Renal pelvis (tissue), 12 donors: ENCODE measurements at places on chromosomes 6 and 20. TPM values are rescaled to one million over a fixed set of nuclear protein-coding genes. Genes with fewer than 3 reads are reported as not detected.

Gene GLP1R
- polyA plus RNA-seq: 0.94 TPM

DNA sequence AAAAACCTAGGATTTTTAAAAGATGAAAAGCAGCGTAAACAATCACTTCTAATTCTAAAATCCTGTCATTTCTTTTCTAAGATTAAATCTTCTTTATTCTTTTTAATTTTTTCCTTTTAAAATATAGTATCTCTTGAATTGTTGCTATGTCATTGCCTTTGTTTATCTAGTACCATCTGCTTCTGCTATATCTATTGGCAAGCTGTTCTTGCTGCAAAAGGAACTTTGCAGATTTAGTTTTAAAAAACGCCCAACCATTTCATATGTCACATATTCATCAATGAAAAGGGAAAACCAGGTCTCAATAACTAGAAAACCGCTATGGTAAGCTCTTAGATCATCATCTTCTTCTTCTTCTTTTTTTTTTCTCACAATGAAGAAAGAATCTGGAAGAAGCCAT is 11.5 kb upstream of the EEF1A1 start:
- DNase-seq: no peak

- DNase-seq: no peak
Observed at GRCh38 chr20:40582531-40582930, 106.5 kb downstream of the MAFB start.

GRCh38 chr20:47981222-47981621 is 195.9 kb upstream of the SULF2 start:
- DNase-seq: no peak

Gene RRAGD
- 32.4 TPM for polyA plus RNA-seq

DNA sequence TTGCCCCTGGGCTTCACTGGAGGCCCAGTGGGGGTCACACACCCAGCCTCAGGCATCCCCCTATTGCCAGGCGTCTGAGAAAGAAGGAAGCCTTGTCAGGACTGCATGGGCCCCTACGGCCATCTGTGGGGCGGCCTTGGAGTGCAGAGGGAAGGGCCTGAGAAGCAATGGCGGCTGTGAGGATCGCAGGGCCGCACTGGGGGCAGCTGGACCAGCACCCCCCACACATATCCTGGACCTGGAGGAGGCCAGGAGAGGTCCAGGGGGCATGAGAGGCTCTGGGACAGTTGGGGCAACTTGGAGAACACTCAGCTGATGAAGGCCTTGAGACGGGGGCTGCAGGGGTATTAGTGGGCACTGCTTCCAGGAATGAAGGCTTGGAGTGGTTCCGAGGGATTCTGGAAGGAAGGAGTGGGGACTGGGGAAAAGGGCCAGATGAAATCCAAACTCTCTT is 16.5 kb downstream of the MDFI start:
- DNase-seq: no peak

Gene MYCT1
- polyA plus RNA-seq: 13.1 TPM

DNA sequence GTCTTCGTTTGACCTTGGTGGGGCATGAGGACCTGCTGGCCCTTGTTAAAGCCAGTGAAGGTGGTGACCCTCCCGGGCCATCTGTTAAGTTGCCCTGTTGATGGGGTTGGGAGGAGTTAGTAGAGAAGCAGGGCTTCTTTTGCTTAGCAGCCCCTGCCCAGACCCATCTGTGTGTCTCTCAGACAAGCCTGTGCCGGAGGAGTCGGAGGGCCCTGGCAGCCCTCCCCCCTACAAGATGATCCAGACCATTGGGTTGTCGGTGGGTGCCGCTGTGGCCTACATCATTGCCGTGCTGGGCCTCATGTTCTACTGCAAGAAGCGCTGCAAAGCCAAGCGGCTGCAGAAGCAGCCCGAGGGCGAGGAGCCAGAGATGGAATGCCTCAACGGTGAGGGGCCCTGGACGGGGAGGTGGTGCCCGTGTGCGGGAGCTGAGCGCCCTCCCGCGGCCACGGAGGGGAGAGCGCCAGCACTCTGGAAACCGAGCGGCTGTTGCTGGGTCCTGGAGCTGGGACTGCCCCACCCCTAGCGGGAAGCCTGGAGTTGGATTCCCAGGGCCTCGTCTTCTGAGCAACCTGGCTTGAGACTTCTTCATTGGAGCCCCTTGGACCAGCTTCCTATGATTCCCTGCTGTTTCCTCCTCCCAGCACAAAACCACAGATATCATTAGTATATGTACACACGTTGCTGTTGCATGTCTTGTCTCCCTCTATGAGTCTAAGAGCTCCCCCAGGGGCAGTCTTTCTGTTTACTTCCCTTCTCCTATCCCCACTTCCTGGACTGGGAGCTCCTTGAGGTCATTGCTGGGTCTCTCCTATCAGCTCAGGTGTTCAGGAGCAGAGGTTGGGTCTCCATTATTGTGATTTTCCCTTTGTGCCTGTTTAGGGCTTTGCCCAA is 27.6 kb upstream of the SRF start:
- peak; percentile 90 for DNase-seq

DNA sequence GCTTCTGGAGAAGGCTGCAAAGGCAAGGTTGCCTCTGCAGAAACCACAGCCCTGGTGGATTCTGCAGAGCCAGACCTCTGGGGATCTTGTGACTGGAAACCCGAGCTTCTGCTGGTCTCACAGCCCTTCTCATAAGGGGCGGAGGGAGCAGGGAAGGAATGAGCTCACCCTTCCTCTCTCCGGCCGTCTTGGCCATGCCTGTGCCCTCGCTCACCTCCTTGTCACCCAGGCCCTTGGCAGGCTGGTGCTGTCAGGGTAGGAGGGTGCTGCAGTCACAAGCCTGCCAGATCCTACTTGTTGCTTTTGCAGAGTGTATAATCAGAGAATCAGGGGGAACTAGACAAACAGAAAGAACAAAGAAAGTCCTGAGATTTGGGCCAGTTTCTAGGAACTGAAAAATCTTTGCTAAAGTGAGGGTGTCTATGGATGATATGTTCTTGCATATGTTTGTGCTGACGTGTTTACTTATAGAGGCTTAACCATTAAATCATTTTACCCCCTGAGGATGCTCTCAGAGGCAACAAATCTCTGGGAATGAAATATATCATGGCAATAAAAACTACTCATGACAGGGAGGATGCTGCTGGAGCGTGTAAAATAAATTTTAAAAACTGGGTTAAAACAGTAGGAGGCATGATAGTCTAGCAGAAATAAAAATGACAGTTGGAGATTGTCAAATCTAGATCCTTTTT is 244.9 kb upstream of the SOX4 start:
- peak; percentile 67 for DNase-seq

- DNase-seq: no peak
Observed at GRCh38 chr6:117498159-117498558, 15.7 kb downstream of the DCBLD1 start.

GRCh38 chr6:12371151-12371550 is 81.0 kb downstream of the EDN1 start:
- DNase-seq: no peak

GRCh38 chr6:107805504-107805903 is 18.6 kb downstream of the SCML4 start:
- peak; percentile 43 for DNase-seq

DNA sequence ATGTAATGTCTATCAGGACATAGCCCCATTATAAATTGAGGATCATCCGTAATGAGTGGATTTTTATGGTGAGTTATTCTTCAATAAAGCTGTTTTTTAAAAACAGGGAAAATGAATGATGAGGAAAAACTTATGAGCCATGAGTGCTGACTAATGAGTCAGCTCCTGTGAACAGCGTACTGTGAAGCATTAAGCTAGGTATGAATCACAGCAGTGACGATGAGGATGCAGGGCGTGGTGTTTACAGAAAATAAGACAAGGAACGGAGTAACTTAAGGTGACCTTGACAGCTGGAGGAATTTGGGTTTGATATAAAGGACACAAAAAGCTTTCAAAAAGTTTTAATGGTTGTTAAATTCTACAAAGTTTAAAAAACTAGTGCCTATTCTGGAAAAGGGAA is 96.3 kb downstream of the FOXF2 start:
- DNase-seq: no peak

DNA sequence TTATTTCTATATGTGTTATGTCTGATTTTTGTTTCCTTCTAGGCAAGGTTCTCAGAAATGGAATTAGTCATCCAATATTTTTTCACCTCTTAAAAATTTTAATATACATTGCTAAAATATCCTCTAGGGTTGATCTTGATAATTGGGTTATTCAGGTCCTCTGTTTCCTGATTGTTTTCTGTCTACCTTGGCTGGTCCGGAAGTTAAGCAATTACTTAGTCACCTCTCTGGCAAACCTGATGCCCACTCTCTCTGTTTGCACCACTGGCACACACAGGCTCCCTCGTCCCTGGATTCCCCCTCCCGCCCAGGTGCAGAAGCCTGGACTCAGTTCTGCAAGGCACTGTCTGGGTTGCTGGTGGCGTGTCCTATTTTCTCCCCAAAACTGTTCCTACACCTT is 27.7 kb downstream of the CST9L start:
- no peak for DNase-seq

DNA sequence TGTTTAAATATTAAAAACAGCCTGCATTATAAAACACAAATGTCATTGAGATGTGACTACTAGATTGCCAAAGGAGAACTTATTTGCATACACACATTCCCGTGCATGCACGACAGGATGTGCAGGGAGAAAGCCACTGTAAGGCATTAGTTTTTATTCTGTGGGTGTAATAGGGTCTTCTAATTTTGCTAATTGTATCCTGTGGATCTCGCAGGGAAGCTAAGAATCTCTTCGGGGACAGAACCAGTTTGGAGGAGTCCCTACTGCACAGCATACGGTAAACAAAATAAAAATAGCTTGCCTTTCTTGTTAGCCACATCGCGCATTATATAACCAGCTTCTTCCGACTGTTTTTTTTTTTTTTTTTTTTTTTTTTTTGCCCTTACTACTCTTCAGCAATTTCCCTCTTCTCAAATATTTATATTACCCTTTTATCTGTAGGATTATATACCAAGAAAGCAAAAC is 2.0 kb downstream of the ATXN1 start:
- no peak for DNase-seq

Gene C6orf132
- 5.2 TPM for polyA plus RNA-seq

Gene WFDC13
- polyA plus RNA-seq: not detected

DNA sequence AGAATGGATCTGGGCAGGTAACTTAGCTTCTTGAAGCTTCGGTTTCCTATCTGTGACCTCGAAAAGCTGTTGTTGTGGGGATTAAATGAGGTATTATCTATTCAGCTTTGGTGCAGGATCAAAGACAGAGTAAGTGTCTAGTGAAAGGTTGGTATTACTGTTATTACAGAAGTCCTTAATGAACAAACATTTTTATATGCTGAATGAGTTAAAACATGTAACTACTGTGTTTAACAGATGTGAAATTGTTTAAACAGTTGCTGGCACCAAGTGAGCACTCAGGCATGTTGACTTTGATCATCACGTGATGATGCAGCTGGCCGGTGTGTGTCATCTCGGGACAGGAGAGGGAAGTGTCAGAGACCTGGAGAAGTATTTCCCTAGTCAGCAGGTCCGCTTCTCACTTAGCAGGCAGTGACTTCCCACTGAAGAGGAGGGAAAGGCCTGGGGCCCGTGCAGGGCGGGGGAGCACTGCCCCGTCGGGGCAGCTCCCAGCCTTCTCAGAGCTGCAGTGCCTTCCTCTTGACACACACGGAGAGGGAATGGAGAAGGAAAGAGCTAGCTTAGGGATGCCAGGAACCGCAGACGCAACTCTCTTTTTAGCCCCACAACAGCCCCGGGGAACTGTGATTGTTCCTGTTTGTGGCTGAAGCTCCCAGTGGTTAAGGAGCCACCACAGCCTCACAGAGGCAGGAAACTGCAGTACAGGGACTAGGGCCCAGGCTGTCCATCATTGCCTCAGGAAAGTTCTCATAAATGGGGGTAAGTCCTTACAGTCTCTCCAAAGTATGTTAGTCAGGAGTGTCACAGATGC is 18.0 kb downstream of the TUBB2A start:
- no peak for DNase-seq

DNA sequence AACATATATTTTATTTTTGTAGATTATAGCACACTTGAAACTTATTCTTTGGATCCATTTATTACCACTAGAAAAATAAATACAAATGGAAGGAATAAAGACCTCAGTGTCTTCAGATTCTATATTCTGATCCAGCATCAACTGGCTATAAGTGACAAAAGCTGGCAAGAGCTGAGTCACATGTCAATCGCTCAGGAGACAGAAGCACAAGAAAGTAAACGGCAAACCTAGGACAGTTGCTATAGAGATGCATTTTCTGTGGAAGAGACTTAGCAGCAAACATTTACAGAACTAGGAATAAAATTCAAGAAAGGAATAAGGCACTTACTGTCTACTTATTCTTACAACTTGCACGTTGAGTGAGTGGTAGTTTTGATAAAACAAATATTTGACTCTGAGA is 230.4 kb downstream of the CLVS2 start:
- DNase-seq: no peak

- DNase-seq: no peak
Observed at GRCh38 chr20:63369724-63370617, 8.8 kb upstream of the CHRNA4 start.

GRCh38 chr6:112251171-112251875 is 3.0 kb downstream of the LAMA4 start:
- DNase-seq: no peak

GRCh38 chr6:127376685-127377084 is 33.3 kb upstream of the ECHDC1 start:
- no peak for DNase-seq

- DNase-seq: no peak
Observed at GRCh38 chr6:170089963-170090362, 200.9 kb downstream of the DLL1 start.

Gene FITM2
- polyA plus RNA-seq: 8.3 TPM

Gene CRISP3
- 0.25 TPM for polyA plus RNA-seq

Gene LRFN2
- polyA plus RNA-seq: 1.4 TPM

Gene NNAT
- 114 TPM for polyA plus RNA-seq

GRCh38 chr6:158868890-158869825 is 50.0 kb upstream of the EZR start:
- no peak for DNase-seq

Gene TBXT
- polyA plus RNA-seq: not detected

- peak; percentile 60 for DNase-seq
Observed at GRCh38 chr6:2807342-2808090, 34.1 kb downstream of the SERPINB1 start.

- no peak for DNase-seq
Observed at GRCh38 chr6:44446626-44447300, 59.3 kb downstream of the CDC5L start.

Gene IPCEF1
- polyA plus RNA-seq: 9.8 TPM

- DNase-seq: no peak
Observed at GRCh38 chr6:105519954-105520353, 117.1 kb upstream of the PREP start.

DNA sequence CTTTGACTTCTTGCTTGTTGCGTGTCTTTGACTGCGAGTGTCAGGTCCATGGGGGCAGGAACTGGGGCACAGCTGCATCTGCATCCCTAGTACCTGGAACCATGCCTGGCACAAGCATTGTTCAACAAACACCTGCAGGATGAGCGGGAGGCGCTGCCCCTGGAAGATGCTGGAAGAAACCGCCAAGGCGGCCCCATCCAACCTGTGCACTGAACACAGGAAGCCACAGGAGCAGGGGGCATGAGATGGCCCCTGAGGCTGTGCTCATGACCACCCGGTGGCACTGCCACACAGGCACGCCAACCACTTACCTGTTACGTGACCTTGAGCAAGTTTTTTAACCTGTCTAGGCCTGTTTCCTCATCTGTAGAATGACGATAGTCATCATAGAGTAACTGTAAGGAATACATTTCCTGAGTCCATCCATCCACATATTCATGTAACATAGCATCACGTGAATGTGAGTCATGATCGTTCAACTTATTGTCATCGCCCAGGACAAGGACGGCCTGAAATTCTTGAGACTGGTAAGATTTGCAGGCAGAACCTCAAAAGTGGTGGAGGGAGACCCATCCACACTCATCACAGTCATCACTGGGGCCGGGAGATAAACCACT is 374.2 kb downstream of the PREX1 start:
- DNase-seq: no peak

- no peak for DNase-seq
Observed at GRCh38 chr20:62062661-62063314, 2.9 kb downstream of the TAF4 start.
